MV-4-11 (cell line): ENCODE measurements at places on chromosomes 6 and 20.

DNA sequence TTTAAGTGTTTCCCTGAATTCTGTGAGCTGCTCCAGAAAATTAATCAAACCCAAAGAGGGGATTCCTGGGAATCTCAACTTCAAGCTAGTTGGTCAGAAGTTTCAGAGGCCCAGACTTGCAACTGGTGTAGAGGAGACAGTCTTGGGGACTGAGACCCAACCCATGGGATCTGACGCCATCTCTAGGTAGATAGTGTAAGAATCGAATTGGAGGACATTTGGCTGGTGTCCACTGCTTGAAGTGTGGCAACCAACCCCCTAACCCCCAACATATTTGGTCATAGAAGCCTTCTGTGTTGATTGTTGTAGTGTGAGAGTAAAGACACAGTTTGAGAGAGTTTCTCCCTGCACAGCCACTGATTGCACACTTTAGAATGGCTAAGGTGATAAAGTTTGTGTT is 103.5 kb upstream of the CARMIL1 start:
- DNase-seq = peak; percentile 36

DNA sequence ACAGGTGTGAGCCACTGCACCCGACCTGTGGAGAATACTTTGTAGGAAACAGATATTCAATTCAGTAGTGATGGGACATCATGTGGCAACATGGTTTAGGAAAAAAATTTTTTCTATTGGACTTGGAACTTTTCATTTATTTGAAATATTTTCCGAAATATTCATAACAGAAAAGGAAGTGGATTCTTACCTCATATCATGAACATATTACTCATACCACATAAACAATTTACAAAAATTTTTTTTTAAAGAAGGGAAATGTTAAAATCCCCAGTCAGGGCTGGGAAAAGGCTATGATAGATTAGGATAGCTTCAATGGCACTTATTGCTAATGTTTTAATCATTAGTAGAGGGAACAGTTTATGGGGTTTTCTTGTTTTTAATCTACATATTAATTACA is 6.8 kb upstream of the ALDH8A1 start:
- DNase-seq = no peak

DNA sequence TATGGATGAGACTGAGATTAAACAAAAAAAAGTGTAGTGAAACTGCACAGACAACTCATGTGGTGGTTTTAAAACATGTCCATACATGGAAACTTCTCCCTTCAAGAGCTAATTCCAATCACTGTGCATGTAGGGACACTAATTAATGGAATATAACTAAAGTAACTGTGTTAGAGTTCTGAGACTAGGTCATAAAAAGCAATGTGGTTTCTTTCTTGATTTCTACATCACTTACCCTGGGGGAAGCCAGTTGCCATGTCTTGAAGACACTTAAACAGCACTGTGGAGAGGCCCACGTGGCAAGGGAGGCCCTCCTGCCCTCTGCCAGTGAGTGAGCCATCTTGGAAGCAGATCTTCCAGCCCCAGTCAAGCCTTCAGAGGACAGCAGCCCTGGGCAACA is 118.2 kb upstream of the DST start:
- no peak for DNase-seq

DNA sequence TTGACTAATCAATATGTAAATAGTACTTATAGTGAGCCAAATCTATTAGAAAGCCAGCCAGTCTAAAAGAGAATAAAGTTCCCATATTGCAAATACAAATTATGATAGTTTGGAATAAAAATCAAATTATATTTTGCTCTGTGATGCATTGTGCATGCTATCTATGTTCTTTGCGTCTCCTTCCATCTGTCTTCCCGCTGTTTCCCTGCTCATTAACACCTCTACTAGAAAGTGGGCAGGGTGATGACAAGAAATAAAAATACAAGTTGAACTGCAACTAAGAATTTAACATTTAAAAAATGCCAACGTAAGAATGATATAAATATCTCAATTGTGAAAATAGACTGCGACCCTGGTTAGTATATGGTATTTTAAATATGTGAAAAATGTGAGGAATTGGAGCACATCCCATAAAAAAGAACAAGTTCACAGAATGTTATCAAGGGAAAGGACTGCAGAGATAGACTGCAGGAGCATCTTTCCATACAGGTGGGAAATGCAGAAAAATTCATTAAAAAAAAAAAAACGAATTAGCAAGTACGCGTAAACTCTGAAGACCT is 157.6 kb upstream of the PDE7B start:
- DNase-seq = no peak

DNA sequence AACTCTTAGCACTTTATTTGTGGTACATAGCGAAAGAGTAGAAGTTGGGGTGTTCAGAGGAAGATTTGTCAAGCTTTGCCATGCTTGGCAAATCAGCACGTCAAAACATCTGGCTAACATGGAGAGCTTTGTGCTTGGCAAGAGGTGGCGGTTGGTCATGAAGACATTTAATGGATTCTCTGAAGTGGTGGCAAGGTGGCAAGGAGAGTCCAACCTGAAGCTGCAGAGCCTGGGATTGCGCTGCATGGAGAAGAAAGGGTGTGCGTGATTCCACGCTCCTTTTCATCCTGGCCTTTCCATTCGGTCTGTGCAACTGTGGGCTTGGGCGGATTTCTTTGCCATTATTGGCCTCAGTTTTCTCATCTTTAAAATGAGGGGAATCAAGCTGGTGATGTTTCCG is 3.1 kb downstream of the PYGB start:
- no peak for DNase-seq

- peak; percentile 18 for DNase-seq
These were observed 7.3 kb upstream of the COL9A1 start for GRCh38 chr6:70310063-70310694.

- DNase-seq = no peak
These were observed at the start of gene OPRM1 for GRCh38 chr6:154039231-154039842. Gene OPRM1, plus strand, starts transcription at chr6:154039240. Its CDS starts 305 bp downstream, at chr6:154039545.

- DNase-seq = peak; percentile 89
These were observed 806 bp downstream of the MICAL1 start for GRCh38 chr6:109454496-109455436.

- DNase-seq = no peak
These were observed 195.4 kb downstream of the TBX18 start for GRCh38 chr6:84568971-84569370.

DNA sequence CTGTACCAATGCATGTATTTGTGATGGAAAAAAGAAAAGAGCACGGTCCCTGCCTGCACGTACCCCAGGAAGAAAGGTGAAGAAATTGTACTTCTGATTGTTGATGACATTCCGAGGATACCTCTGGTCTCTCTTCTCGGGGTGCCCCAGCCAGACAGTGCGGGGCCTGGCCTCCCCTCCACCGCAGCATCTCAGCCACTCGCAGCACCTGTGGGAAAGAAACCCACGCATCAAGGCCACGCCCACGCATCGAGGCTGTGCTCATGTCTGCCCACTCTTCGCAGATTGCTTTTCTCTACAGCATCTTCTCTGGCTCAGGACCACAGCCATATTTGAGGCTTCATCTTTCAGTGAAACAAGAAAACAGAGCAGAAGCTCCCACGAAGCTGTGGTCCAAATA is 38.4 kb downstream of the ATP9A start:
- no peak for DNase-seq

GRCh38 chr6:125363824-125364165 is 62.0 kb upstream of the HDDC2 start:
- no peak for DNase-seq

DNA sequence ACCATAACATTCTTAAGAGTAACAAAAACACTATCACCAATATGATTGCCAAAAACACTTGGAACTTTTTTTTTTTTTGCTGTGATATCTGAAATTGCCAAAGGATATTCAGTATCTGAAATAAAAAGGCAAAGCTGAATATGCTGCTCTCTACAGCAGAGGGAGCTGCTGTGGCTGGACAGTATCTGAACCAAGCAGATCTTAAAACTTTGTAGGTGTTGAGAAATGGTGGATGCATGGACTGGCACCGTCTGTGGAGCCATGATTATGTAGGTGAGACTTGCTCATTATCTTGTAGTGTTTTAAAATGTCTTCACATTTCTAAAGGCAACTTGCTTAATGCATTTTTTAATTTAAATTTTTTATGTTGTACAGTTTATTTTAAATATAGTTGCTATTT is 9.2 kb downstream of the PDCD2 start:
- peak; percentile 9 for DNase-seq

- DNase-seq = no peak
These were observed 18.4 kb downstream of the TENT5A start for GRCh38 chr6:81734081-81734480.

DNA sequence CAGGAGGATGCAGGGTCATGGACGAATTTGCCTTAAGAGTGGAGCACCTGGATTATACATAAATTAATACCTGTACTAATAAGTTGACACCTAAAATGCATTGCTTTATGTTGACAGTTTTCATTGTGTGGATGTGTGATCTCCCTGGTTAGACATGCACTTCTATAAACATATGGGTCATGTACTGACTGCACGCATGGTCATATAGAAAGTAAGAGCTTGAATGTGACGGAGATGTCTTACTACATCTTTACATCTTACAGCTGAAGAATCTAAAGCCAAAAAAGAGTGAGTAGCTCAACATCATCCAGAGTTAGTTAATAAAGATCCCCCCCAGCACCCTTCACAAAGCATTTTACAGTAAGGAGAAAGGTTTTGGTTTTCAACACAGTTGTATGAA is 408.4 kb upstream of the JARID2 start:
- no peak for DNase-seq
